ENCODE measurements at places on chromosomes 2 and 18.

- DNase-seq = no peak
These were observed 84.4 kb downstream of the DGKD start for GRCh38 chr2:233438573-233439147.

- DNase-seq = no peak
These were observed 137.9 kb downstream of the PAX3 start for GRCh38 chr2:222160944-222161343.

GRCh38 chr2:190781604-190782198 is 98.9 kb upstream of the GLS start:
- DNase-seq = no peak

DNA sequence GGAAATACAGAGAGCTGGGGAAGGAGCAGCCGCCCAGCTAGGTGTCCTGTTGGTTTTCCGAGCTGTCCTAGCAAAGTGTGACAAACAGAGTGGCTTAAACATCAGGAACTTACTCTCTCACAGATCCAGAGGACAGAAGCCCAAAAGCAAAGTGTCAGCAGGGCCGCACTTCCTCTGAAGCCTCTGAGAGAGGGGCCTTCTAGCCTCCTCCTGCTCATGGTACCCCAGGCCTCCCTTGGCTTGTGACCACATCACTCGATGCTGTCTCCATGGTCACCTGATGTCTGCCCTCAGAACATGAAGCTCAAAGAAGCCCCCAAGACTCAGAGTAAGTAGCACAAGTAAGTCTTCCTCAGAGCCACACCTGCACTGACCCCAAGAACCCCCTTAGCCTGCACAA is 650.5 kb upstream of the ID2 start:
- no peak for DNase-seq

DNA sequence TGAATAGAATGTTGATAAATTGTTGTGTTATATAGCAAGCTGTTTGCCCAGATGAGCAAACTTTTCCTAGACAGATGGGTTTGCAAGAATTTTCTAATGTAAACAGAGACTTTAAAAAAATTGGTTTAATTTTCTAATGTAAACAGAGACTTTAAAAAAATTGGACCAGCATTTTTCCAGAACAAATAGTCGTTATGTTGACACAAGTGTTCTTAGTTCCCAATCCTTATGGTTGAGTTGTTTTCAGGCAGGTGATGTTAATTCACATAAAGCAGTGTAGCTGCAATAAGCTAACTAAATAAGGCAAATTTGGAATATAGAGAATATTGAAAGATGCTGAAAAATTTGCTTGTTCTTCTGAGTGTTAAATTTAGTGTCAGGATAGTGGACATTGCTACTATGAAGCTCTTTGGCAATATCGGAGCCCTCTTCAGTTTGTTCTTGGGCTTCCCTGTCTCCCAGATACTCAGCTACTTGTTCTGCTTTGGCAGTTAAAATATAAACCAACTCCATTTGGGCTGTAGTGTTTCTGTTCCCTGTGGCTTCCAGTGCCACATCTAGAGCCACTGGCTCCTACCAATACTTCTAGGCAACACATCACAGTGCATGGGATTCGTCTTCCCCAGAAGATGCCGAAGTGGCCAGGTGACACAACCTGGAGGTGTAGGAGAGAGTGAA is 105.7 kb downstream of the DYNAP start:
- no peak for DNase-seq

DNA sequence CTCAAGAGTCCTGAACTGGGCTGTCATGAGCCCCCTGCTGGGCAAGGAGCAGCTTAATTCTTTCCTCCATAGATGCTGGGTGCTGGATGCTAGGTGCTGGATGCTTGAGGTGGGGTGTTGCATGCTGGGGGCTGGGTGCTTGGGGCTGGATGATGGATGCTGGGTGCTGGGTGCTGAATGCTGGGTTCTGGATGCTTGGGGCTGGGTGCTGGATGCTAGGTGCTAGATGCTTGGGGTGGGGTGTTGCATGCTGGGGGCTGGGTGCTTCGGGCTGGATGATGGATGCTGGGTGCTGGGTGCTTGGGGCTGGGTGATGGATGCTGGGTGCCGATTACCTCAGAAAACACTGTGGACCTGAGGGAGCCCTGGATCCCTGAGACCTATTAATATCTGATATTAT is 837.7 kb downstream of the GALR1 start:
- no peak for DNase-seq

DNA sequence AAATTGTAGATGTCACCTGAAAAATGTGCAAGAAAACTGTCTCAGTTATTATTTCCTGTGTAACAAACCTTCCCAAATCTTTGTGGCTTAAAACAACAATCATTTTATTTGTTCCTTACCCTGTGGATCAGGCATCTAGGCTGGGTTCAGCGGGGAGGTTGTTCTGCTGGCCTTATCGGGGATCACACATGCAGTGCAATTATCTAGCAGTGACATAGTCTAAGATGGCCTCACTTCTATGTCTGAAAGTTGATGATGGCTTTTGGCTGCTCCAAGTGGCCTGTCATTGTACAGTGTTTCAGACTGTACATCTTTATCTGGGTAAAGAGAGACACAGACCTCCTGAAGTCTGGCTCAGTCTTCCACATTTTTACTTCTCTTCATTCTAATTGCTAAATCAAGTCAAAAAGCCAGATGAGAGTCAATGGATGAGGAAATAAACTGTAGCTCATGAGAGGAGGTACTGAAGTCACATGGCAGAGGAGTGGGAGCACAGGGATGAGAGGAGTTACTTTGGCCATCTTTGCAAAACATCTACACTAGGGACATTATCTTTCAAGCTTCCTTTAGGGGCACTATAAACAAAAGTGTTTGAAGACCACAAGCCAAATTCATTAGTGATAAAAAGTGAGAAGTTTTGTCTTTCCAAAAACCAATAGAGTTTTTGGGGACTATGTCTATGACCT is 243.1 kb upstream of the CCDC68 start:
- DNase-seq = no peak

DNA sequence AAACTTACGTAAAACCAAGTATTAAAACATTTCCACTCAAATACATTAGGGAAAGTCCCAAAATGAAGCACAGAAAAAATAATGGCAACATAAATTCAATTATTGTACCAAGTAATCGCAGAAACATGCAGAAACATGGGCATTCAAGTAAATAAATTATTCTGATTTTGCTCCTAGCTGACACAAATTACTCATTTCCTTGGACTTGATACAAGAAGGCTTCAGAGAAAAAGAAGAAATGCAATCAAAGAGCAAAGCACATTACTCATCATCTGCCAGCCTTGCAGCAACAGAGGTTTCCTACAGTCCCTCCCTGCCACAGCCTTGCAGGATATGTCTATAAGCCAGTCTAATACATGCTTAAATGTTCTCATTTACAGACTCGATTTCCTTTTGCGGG is 439.8 kb upstream of the LYPD1 start:
- no peak for DNase-seq
